Endodermal cell (in vitro differentiated cells): ENCODE measurements at places on chromosomes 13 and 19. TPM values are rescaled to one million over a fixed set of nuclear protein-coding genes. Genes with fewer than 3 reads are reported as not detected.

NAPSA gene
- 1.5 and 1.9 TPM in 2 replicates for total RNA-seq

MKNK2 gene
- total RNA-seq = 123 and 133 TPM in 2 replicates

SHISA7 gene
- not detected in 2 replicates for total RNA-seq

ASF1B gene
- total RNA-seq = 8.8 to 48.0 TPM (median 47.8 TPM) in 3 replicates

ZNF460 gene
- 48.9 to 68.3 TPM (median 64.0 TPM) in 3 replicates for total RNA-seq

ZNF587 gene
- total RNA-seq = 98.1 to 113 TPM (median 99.0 TPM) in 3 replicates

CACNG7 gene
- 1.9 and 2.7 TPM in 2 replicates for total RNA-seq

JSRP1 gene
- total RNA-seq = 0.66 and 0.75 TPM in 2 replicates

NCR1 gene
- 24.2 to 43.4 TPM (median 24.4 TPM) in 3 replicates for total RNA-seq

ATP8B3 gene
- 2.3 and 2.8 TPM in 2 replicates for total RNA-seq

ZIC5 gene
- total RNA-seq = 10.6 and 11.0 TPM in 2 replicates

FBXO27 gene
- total RNA-seq = 12.5 and 12.6 TPM in 2 replicates

RYR1 gene
- 1.5 and 3.3 TPM in 2 replicates for total RNA-seq

KCNN4 gene
- 0.14 TPM in 1 of 2 replicates, not detected in the other for total RNA-seq

SPC24 gene
- 27.2 to 50.0 TPM (median 49.0 TPM) in 3 replicates for total RNA-seq

ZNF433 gene
- total RNA-seq = 3.3 and 3.9 TPM in 2 replicates

SLC10A2 gene
- not detected in 3 replicates for total RNA-seq

ESD gene
- total RNA-seq = 55.5 and 59.5 TPM in 2 replicates

ZNF90 gene
- total RNA-seq = 113 to 135 TPM (median 125 TPM) in 3 replicates

NCAN gene
- total RNA-seq = 3.3 and 4.2 TPM in 2 replicates

DNA sequence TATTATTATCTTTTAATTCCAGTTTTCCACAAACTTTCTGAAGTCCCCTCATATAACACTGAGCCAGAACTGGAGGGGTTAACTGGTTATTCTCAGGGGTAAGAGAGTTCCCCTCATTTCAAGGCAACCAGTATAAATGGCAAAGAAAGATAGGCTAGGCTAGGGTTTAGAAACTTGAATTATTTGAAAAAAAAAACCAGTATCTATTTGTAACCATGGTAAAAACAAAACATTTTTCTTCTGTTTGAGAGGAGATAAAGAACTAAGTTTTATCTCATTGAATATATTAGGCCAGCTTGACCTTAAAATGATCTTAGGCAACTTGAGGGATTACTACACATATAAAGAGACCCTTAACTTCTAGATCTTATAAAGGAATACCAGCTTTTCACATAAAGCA, 19.6 kb downstream of the SUPT20H start:
- DNase-seq = no peak

DNA sequence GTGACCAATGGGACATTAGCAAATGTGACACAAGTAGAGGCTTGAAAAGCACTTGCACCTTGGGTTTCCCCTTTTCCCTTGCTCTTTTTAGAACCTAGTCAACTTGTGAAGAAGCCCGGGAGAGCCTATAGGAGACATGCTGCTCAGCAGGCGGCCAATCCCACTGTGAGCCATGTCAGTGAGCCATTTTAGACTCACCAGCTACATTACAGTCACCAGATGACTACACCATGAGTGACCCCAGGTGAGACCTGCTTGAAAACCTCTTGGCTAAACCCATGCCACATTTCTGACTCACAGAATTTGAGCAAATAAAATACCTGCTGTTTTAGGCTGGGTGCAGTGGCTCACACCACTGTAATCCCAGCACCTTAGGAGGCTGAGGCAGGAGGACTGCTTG, 317.5 kb downstream of the KLF12 start:
- DNase-seq = no peak

- no peak for DNase-seq
Measured at GRCh38 chr13:90287521-90287920, 1060.0 kb upstream of the MIR17HG start.

- no peak for DNase-seq
Measured at GRCh38 chr13:64505336-64505910, 2724.7 kb downstream of the PCDH9 start.

- no peak for DNase-seq
Measured at GRCh38 chr13:26658448-26659385, 101.2 kb downstream of the WASF3 start.

GRCh38 chr19:47595944-47596343, 13.0 kb upstream of the BICRA start:
- no peak for DNase-seq

- DNase-seq = peak; percentile 92
Measured at GRCh38 chr13:40069173-40070044, 413.9 kb downstream of the COG6 start.

- peak; percentile 70 for DNase-seq
Measured at GRCh38 chr19:30896554-30896953, 452.7 kb downstream of the TSHZ3 start.

DNA sequence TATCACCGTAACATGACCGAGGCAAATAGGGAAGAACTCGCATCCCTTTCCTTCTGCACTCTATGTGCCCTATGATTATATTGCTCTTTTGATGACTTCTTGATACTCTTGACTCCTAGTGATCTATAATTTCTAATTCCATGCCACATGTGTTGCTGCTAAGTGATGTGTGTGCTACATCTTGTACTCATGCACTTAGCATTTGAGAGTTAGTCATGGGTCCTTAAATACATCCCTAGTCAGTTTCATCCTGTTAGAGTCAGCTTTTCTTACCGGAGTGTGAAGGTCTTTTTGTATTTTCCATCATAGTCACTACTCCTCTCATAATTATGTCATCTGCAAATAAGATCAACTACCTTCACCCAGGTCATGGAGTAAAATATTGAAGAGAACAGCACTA, 30.2 kb downstream of the RXFP2 start:
- DNase-seq = no peak

- no peak for DNase-seq
Measured at GRCh38 chr19:16261584-16262368, 62.9 kb upstream of the KLF2 start.

DNA sequence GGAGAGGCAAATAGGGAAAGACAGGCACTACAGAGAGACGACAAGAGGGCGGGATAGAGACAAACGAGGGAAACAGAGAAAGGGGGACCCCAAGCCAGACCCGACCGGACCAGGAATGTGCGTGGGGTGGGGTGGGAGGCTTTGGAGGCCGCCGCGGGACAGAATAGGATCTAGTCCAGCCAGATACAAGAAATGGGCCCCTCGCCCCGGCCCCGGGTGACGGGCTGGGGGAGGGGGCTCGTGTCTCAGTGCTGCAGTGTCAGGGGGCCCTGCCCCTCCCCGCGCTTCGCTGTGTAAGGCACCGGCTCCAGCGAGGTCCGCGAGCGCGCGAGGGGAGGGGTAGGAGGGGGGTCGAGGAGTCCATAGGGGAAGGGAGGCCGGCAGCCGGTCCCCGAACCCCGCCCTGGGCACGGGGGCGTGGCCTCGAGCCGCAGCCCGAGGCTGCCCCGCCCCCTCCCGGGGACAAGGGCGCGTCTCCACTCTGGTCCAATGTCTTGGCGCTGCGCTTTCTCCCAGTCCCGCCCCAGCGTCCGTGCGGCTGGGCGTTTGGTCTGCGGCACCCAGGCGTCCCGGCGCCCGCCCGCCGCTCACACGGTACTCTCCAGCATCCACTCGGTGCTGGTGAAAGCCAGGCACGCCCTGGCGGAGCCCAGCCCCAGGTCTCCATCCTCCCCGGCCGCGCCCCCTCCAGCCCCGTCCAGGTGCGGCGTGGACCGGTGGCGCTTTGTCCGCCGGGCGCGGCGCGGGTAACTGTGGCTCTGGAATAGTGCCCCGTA, 11.0 kb downstream of the IFNL1 start:
- DNase-seq = peak; percentile 90

- DNase-seq = no peak
Measured at GRCh38 chr19:23305555-23305954, 55.4 kb upstream of the ZNF724 start.

DNA sequence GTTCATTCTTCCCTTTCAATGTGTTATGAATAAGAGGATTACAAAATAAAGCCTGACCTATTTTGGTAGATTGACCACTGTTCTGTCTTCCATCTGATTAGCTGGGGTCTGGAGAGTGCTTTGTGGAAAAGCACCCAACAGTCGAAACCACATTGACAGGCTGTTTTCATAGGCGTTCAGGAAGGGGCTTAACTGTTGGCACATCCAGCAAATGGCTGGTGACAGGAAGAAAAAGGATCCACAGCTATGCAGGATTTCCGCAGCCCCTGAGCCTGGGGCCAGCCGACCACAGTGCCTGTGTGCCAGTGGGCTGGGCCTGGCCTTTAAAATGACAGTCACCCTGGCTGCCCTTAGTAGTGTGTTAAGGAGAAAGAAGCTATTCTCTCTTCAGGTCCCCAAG, 113.3 kb downstream of the SIPA1L3 start:
- DNase-seq = no peak

GRCh38 chr19:9700229-9700981, 25.5 kb upstream of the ZNF562 start:
- no peak for DNase-seq

GRCh38 chr13:33963895-33964294, 145.9 kb downstream of the RFC3 start:
- DNase-seq = no peak

- DNase-seq = peak; percentile 94
Measured at GRCh38 chr19:47778049-47778953, at the start of gene SELENOW. TSS of gene SELENOW (plus strand) at chr19:47778703. CDS start at chr19:47778786, 83 bp downstream.

DNA sequence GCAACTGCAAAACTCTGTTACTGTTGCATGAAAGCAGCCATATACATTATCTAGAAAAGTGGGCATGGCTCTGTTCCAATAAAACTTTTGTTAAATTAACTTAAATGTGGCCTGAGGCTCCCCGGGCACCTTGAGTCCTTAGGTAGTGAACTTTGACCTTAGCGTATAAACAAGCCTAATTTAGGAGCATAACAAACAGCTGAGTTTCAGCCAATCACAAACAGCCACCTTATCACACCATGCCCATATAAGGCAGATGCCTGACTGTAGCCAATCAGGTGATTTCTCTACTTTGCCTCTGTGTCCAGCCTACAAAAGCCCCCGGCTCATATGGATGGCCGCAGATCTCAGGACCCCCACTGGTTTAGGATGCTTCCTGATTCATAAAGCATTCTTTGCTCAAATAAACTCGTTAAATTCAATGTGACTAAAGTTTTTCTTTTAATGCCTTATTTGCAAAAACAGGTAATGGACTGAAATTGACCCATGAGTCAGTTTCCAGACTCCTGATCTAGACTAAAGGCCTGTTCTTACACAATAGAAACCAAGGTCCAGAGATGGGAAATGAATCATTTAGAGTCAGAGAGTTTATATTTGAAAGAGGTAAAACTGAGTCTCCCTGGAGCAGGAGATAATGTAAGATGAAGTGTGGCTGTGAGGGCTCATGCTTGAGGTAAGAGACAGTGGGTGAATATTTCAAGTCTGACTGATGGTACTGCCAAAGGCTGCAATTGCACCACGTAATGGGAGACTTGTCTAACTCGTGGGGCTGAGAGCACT, 130.2 kb downstream of the FGF9 start:
- no peak for DNase-seq

GRCh38 chr13:66853564-66853963, 376.6 kb downstream of the PCDH9 start:
- no peak for DNase-seq

DNA sequence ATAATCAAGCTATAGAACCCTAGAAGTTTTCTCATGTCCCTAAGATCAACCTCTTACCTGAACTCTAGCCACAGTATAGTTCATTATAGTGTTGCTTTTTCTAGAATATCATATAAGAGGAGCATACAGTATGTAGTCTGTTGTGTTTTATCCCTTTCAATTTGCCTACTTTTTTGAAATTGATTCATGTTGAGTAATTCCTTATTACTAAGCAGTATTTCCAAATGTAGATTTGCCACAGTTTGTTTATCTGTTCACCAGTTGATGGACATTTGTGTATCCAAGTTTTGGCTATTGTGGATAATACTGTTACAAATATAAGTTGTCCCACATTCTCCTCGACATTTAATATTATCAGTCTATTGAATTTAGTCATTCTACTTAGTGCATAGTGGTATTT, 138.0 kb downstream of the LMO7 start:
- DNase-seq = no peak

DNA sequence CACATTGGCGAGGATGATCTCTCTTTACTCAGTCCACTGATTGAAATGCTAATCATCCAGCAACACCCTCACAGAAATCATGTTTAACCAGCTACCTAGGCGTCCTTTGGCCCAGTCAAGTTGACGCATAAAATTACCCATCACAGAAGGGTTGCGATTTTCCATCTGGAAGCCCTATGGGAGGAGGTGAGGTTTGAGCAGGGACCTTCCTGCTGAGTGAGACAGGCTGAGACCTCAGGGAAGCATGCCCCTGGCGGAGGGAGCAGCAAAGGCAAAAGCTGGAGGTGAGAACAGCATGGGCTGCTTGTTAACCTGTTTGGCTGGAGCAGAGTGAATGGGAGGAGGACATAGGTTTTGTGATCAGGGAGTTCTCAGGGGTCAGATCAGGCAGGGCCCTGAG, 7.3 kb downstream of the TTC9B start:
- DNase-seq = peak; percentile 74

DNA sequence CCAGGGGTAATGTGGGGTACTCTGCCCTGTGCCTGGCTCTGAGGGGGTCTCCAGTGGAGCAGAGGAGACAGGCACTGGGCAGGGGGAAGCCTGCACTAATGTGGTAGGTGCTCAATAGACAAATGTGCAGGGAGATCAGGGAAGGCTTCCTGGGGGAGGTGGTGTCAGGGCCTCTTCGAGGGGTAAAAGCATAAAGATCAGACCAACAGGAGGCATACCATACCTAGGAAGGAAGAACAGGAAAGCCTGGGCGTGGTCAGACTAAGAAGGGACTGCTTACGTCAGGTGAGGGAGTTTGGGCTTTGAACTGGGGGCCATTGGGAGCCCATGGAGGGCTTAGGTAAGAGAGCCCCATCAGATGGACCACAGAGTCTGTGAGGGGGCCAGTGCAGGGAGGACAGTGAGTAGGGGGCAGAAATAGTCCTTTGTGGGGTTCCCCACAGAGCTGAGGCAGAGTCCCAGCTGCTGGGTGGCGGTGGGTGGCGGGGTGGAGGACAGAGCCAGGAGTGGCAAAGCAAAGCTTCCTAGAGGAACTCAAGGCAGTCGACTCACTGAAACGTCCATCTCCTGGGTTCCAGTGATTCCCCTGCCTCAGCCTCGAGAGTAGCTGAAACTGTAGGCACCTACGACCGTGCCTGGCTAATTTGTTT, 8.8 kb downstream of the PRR36 start:
- DNase-seq = no peak

DNA sequence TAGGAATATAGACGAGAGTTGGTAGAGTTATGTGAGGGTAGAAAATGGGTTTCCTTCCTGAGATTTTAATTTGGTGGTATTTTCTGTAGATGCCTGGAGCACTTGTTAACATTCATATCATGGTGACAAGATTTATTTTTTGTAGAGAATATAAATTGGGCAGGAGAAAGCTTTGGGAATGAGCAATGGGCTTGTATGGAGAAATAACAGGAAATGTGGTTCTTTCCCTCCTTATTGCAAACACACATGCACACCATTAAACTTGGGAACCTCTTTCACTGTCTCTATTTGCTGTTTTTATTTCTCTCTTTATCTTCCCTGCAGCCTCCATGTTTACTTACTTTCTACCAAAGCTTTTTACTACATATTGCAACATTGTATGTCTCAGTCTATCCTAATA, 1653.6 kb downstream of the OLFM4 start:
- no peak for DNase-seq

DNA sequence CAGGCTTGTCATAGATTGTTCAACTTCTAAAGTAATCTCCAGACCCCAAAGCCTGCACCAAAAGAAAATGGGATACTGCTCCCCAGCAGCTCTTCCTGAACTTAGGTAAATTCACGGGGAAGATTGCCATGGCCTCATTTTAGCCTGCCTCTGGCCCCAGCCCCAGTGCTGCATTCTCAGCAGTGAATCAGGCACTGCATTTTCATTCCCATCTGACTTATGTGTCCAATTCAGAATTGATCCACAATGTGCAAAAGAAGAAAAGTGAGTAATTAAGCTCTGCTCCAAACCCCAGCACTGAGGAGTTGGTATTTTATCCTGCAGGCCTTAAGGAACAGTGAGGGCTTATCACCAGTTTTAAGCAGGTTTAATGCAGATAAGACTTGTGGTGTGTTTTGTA, 176.4 kb downstream of the KCTD12 start:
- no peak for DNase-seq
